Breast epithelium (tissue), 4 donors: ENCODE measurements at places on chromosomes 6 and 20. TPM values are rescaled to one million over a fixed set of nuclear protein-coding genes. Genes with fewer than 3 reads are reported as not detected.

- H3K4me1 ChIP-seq: peaks cover under 1% of the 10 kb centered on the region
- H3K36me3 ChIP-seq: no peaks in the 10 kb centered on the region
- no peak overlapping the region for H3K27ac ChIP-seq
- no peak for DNase-seq
- no peaks in the 10 kb centered on the region for H3K27me3 ChIP-seq
- H3K4me3 ChIP-seq: no peak overlapping the region
Observed at GRCh38 chr6:166313255-166314070, 5.3 kb upstream of the PRR18 start.

The GRM1 gene
- total RNA-seq: not detected

The HUS1B gene
- total RNA-seq: 3.2 TPM

GRCh38 chr6:73652637-73653570, 888 bp downstream of the SLC17A5 start:
- H3K27ac ChIP-seq: peak overlapping the region; percentile 97
- H3K4me1 ChIP-seq: no peaks in the 10 kb centered on the region
- no peaks in the 10 kb centered on the region for H3K36me3 ChIP-seq
- H3K27me3 ChIP-seq: no peaks in the 10 kb centered on the region

- H3K36me3 ChIP-seq: no peaks in the 10 kb centered on the region
- H3K27ac ChIP-seq: no peak overlapping the region
- no peak for DNase-seq
Observed at GRCh38 chr6:95248499-95248898, 328.8 kb upstream of the MANEA start.

- peak within 1 kb of the TSS; percentile 59 for H3K4me3 ChIP-seq
- no peak within 1 kb of the TSS for H3K27ac ChIP-seq
- peak; percentile 81 for DNase-seq
Observed at GRCh38 chr6:7725849-7726415, at the start of gene BMP6. BMP6 (plus strand) TSS chr6:7726099; CDS start chr6:7726956, 857 bp downstream.

GRCh38 chr20:47428164-47428563, 71.7 kb upstream of the ZMYND8 start:
- H3K4me1 ChIP-seq: no peaks in the 10 kb centered on the region
- H3K27ac ChIP-seq: no peak overlapping the region
- no peak for DNase-seq
- no peaks in the 10 kb centered on the region for H3K27me3 ChIP-seq
- no peaks in the 10 kb centered on the region for H3K36me3 ChIP-seq
- H3K4me3 ChIP-seq: no peak overlapping the region

- peak; percentile 53 for DNase-seq
Observed at GRCh38 chr6:162443101-162443500, 284.5 kb downstream of the PRKN start.

The R3HDML gene
- not detected for total RNA-seq

- H3K4me1 ChIP-seq: no peaks in the 10 kb centered on the region
- H3K27me3 ChIP-seq: peaks cover 6% of the 10 kb centered on the region
- H3K36me3 ChIP-seq: no peaks in the 10 kb centered on the region
- DNase-seq: no peak
Observed at GRCh38 chr20:24567508-24567907, 98.1 kb downstream of the SYNDIG1 start.

- no peaks in the 10 kb centered on the region for H3K4me1 ChIP-seq
- H3K27ac ChIP-seq: no peak overlapping the region
- no peak for DNase-seq
Observed at GRCh38 chr6:109531446-109531845, 48.4 kb upstream of the ZBTB24 start.

- no peak overlapping the region for H3K4me3 ChIP-seq
- H3K27ac ChIP-seq: no peak overlapping the region
- DNase-seq: no peak
- H3K4me1 ChIP-seq: no peaks in the 10 kb centered on the region
- H3K27me3 ChIP-seq: no peaks in the 10 kb centered on the region
Observed at GRCh38 chr20:37108676-37109075, 12.9 kb upstream of the RBL1 start.

The NR2E1 gene
- total RNA-seq: 0.33 TPM

GRCh38 chr6:52399511-52400312, 20.4 kb upstream of the EFHC1 start:
- no peaks in the 10 kb centered on the region for H3K4me1 ChIP-seq
- no peaks in the 10 kb centered on the region for H3K36me3 ChIP-seq
- H3K4me3 ChIP-seq: no peak overlapping the region
- no peaks in the 10 kb centered on the region for H3K27me3 ChIP-seq
- no peak for DNase-seq
- H3K27ac ChIP-seq: no peak overlapping the region

The TMC2 gene
- total RNA-seq: 0.96 TPM

DNA sequence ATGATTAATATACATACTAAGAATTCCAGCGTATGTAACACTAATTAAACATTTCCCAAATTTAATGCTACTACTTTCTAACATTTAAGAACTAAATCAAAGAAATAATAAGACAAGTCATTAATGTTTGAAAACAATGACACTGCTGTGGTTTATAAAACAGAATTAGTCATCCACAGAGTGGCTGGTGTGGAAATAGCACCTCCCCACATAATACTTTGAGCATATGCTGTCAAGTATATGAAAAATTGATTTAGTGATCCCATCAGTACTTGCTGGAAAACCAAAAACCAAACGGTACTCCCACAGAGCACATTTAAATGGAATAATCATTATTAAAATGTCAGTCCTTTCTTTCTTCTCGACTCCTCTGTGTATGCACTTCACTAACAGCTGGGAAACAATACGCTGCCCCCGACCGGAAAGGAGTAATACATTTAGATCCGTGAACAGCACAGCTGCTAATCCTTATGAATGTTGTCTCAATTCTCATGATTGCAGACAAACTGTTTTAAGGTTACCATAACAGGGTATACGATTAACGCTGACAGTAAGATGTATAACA, 78.4 kb downstream of the PREP start:
- DNase-seq: no peak
- H3K4me3 ChIP-seq: no peak overlapping the region
- H3K36me3 ChIP-seq: no peaks in the 10 kb centered on the region
- H3K4me1 ChIP-seq: no peaks in the 10 kb centered on the region
- no peaks in the 10 kb centered on the region for H3K27me3 ChIP-seq

- no peaks in the 10 kb centered on the region for H3K4me1 ChIP-seq
- no peaks in the 10 kb centered on the region for H3K27me3 ChIP-seq
- DNase-seq: no peak
- H3K27ac ChIP-seq: no peak overlapping the region
Observed at GRCh38 chr6:10460096-10460495, 45.2 kb upstream of the TFAP2A start.

- H3K36me3 ChIP-seq: no peaks in the 10 kb centered on the region
- DNase-seq: no peak
Observed at GRCh38 chr6:53862662-53863462, 68.1 kb downstream of the LRRC1 start.

DNA sequence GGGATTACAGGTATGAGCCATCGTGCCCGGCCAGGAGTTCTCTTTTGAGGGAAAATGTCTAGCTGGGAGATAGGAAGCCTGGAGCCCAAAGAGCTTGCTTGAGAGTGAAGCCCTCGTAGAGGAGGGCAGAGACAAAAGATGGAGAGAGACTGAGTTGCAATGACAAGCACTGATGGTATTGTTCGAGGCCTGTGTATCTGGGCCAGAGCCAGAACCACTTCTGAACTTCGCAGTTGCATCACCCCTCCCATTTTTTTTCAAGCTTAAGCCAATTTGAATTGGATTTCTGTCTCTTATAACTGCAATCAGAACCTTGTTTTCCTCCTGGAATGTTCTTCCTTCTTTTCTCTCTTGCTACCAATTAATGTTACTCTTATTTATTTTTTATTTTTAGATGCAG, 83.1 kb downstream of the KCNB1 start:
- no peaks in the 10 kb centered on the region for H3K36me3 ChIP-seq
- no peak for DNase-seq
- no peaks in the 10 kb centered on the region for H3K27me3 ChIP-seq

The NKX2-4 gene
- total RNA-seq: not detected

DNA sequence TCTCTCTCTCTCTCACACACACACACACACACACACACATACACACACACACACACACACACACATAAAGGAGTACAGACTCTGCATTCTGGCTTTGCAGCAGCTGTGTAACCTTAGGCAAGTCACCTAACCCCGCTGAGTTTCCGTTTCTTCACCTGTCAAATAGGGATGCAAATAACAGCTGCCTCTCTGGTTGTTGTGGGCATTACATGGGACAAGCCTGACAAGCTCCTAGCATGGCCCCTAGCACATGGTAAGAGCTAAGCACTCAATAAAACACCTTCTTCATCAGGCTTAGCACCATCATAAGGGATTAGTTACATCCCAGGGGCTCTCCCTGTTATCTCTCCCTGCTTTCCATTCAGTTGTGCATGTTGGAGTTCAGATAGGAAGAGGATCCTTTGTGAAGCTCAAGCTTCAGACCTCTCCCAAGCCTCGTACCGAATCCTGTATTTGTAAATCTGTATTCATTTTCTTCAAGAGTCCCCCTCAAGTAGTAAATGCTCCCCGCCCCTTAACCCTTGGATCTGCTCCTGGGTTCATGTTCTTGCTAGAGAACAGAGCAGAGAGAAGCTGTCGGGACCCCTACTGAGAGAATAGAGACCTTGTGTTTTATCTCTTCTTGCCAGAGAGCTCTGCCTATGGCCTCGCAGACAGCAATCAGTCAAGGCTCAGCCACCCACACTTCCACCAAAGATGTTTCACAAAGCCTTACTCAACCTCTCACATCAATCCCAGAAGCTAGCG, 2.2 kb downstream of the SLC13A3 start:
- H3K27ac ChIP-seq: no peak overlapping the region
- DNase-seq: no peak
- no peaks in the 10 kb centered on the region for H3K36me3 ChIP-seq
- H3K4me1 ChIP-seq: no peaks in the 10 kb centered on the region
